Stimulated activated CD4-positive, alpha-beta T cell treated with anti-CD3 and anti-CD28 coated beads, Interleukin-12 subunit alpha, Interleukin-12 subunit beta, amount 100 ng/mL, for 24 hours (primary cell): ENCODE measurements at places on chromosomes 5 and 9.

GRCh38 chr5:53262348-53262970 lies 152.9 kb upstream of the MOCS2 start:
- DNase-seq, result no peak

GRCh38 chr9:87959916-87960581 lies 14.3 kb downstream of the CDK20 start:
- no peak for DNase-seq

- no peak for DNase-seq
Observed at GRCh38 chr9:129595311-129595741, 25.6 kb downstream of the C9orf50 start.

GRCh38 chr9:87638292-87638691 lies 87.6 kb upstream of the CTSL start:
- no peak for DNase-seq

DNA sequence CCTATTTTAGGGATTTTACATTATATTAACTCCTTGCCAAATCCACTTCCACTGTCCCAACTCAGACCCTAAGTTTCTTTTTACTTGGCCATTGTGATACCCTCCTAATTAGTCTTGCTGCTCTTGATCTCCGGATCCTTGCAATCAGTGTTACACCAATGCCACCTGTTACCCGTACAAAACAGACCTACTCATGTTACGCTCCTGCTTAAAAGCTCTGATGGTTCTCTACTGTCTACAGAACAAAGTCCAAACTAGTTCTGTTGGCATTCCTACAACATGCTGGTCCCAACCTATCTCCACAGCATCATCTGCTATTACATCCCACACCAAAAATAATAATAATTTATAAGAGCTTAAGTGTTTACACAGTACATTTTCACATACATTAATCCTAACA lies 9.8 kb downstream of the ECPAS start:
- DNase-seq, result no peak

- peak; percentile 48 for DNase-seq
Observed at GRCh38 chr5:133398646-133399101, 213.7 kb downstream of the FSTL4 start.

DNA sequence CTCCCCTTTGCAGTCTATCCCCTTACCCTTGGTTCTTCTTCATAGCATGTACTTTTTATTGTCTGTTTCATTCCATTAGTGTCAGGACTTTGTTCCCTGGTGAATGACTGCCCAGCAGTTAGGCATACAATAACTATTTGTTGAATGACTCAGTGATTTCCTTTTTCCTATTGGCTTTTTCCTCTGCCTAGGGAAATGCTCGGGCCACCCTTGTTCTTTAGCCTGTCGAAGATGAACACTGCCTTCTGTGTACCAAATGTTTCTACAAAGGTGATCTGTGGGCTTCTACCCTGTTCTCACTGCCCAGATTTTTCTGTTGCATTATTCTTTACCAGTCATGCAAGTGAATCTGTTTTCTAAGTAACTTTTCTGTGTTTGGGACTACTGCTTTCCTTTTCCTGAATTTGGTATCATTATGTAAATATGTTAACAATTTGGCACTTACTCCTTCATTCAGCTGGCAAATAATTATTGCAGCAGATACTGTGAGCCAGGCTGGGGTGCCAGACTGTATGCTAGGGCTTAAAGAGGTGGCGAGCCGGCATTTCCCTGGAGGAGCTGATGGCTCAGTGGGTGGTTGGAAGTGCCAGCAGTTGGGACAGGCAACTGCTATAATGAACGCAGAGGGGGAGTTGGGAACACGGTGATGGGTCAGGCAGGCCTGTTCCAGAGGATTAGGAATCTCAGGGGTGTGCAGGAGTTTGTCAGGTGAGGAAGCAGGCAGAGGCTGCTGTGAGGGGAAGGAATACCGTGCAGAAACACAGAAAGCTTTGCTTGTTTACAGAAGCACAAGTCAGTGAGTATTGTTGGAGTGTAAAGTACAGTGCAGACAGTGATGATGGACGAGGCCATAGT lies 30.6 kb downstream of the KDM4C start:
- no peak for DNase-seq

DNA sequence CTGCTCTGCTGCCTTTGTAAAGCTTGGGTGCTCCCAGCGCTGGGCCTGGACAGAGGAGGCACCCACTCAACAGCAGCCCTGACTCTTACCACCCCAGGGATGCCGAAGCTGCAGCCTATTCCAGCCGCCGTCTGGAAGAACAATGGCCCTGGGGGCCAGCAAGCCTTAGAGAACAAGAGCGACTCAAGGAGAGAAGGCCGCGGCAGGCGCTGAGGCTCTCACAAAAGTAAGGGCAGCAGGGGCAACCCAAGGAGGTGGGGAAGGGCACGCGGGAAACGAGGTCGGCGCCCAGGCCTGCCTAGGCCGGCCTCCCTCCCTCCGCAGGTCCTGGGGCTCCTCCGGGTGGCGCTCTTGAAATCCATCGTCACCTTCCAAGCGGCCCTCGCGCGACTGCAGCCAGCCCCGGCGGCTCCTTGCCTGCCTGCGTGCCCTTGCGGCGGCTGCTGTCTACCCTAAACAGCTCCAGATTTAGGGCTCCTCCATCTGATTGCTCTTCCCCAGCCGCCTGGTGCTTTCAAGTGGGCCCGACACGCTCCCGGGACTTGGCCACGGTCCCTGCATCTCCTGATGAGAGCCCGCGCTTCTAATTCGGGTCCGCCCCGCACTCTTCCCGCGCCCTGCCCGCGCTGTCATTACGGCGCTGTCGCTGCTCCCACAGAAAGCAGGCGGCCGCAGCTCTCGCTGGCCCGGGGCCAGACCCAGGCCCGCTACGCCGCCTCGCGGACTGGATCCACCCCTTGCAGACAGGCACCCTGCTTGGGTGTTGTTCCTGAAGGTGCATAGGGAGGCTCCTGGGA lies 213.3 kb downstream of the SEMA6A start:
- no peak for DNase-seq

- DNase-seq, result no peak
Observed at GRCh38 chr5:135718651-135719050, 115.8 kb upstream of the SLC25A48 start.

- DNase-seq, result no peak
Observed at GRCh38 chr9:7394002-7394774, 405.4 kb downstream of the DMAC1 start.

GRCh38 chr9:19441730-19442129 lies 32.9 kb downstream of the ACER2 start:
- DNase-seq, result no peak
